ENCODE measurements at places on chromosomes 1 and 21. TPM values are rescaled to one million over a fixed set of nuclear protein-coding genes. Genes with fewer than 3 reads are reported as not detected.

DNA sequence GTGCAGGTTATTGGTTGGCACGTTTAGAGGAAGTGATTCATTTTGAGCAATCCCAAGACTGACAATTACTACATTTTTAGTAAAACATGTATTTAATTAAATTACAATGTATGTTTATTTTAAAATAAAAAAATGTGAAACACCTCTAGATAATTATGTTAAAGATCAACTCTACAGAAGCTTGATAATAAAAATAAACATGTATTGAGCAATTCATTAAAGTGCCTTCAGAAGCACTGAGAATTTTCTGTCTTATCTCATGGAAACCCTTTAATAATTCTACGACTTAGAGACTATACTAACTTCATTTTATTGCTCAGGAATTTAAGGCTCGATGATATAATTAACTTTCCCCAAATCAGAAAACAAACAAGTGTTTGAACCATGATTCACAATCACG, 208.0 kb upstream of the BRINP3 start:
- no peaks in the 10 kb centered on the region for H3K36me3 ChIP-seq
- H3K4me3 ChIP-seq, result no peak overlapping the region
- DNase-seq, result no peak
- no peak overlapping the region for H3K27ac ChIP-seq

- peak overlapping the region; percentile 74 for H3K4me3 ChIP-seq
- peaks cover 41% of the 10 kb centered on the region for H3K4me1 ChIP-seq
- DNase-seq, result no peak
- peak overlapping the region; percentile 94 for H3K27ac ChIP-seq
These were observed 8.5 kb downstream of the IRF2BP2 start for GRCh38 chr1:234601301-234602017.

Gene TTC34
- 0.41 TPM for total RNA-seq

Gene MORN1
- total RNA-seq, result 7.1 TPM

- H3K36me3 ChIP-seq, result no peaks in the 10 kb centered on the region
- no peaks in the 10 kb centered on the region for H3K4me1 ChIP-seq
- DNase-seq, result no peak
These were observed 210.4 kb downstream of the BACH1 start for GRCh38 chr21:29509121-29509520.

- H3K27me3 ChIP-seq, result no peaks in the 10 kb centered on the region
- H3K27ac ChIP-seq, result no peak overlapping the region
- no peak for DNase-seq
- H3K4me1 ChIP-seq, result no peaks in the 10 kb centered on the region
- no peaks in the 10 kb centered on the region for H3K36me3 ChIP-seq
These were observed 46.4 kb upstream of the S1PR1 start for GRCh38 chr1:101190441-101190840.

DNA sequence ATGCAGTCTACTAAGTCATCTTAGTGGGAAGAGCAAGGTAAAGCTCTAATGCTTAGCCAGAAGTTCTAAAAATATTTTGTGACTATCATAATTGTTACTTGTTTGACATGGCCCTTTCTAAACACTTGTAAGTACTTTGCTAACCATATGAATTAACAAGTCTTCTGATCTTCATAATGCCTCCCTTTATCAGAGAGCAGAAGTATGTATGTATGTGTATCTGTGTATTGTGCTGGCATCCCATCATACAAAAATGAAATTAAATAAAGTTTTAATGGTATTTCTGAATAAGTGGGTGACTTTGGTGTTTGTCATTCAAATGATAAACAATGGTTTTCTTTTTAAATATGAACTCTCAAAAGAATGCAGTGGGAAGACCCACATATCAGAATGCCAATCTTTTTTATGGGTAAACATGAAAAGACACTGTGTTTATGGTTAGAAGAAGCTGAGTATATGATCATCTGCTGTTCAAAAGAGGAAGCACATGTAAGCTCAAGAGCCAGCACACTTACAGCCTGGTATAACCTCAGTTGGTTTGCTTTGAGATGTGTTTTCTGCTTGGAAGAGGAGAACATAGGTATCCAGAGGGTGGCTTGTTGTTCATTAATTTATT, 159.6 kb downstream of the CLEC20A start:
- no peaks in the 10 kb centered on the region for H3K36me3 ChIP-seq
- peaks cover 15% of the 10 kb centered on the region for H3K4me1 ChIP-seq
- H3K27me3 ChIP-seq, result no peaks in the 10 kb centered on the region
- DNase-seq, result no peak
- no peak overlapping the region for H3K4me3 ChIP-seq

GRCh38 chr1:167927046-167927754, 9.3 kb upstream of the DCAF6 start:
- H3K4me3 ChIP-seq, result no peak overlapping the region
- no peaks in the 10 kb centered on the region for H3K27me3 ChIP-seq
- H3K36me3 ChIP-seq, result no peaks in the 10 kb centered on the region
- DNase-seq, result no peak
- H3K27ac ChIP-seq, result no peak overlapping the region
- H3K4me1 ChIP-seq, result peaks cover 19% of the 10 kb centered on the region
